A172 (cell line): ENCODE measurements at places on chromosomes 6 and 20. TPM values are rescaled to one million over a fixed set of nuclear protein-coding genes. Genes with fewer than 3 reads are reported as not detected.

CTNNBL1 gene
- total RNA-seq: 35.0 and 48.0 TPM in 2 replicates

DNA sequence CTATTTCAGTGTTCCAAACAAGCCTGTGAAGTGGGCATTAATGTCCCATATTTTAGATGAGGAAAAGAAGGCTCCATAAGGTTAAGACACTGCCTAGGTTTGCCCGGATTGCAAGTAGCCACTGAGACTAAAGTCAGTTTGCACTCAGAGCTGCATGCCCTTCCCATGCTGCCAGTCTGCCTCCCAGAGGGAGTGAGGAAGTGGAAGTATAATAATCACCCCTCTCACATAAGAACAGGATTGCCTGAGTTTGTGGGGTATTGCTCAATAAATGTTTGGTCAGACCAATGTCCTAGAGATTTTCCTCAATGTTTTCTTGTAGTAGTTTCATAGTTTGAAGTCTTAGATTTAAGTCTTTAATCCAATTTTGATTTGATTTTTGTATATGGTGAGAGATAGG, 43.9 kb upstream of the CLIC5 start:
- no peak for DNase-seq

- DNase-seq: no peak
Measured at GRCh38 chr20:56676001-56676400, 46.9 kb downstream of the TFAP2C start.

DNA sequence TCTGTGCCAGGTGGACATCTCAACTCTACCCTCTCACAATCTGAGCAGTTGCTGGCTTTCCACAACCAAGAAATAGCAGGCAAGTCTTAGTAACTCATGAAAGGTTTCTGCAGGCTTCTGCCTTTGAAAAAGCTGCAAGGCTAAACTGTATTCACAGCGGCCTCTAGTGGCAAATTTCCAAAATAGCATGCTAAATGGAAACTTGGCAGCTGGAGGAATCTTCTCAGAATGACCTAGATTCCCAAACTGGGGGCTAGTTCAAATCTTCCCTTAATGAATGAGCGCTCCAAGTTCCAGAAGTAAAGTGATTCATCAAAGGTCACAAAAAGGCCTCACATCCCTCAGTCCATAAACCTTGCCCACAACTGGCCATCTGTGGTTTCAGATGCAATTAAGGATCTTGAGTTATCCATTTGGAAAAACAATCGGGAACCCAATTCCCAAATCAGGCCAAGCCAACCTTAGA, 11.9 kb upstream of the CPNE5 start:
- peak; percentile 76 for DNase-seq

- DNase-seq: no peak
Measured at GRCh38 chr6:127186889-127187288, 68.4 kb downstream of the RSPO3 start.
